ENCODE measurements at places on chromosomes 1 and 21.

DNA sequence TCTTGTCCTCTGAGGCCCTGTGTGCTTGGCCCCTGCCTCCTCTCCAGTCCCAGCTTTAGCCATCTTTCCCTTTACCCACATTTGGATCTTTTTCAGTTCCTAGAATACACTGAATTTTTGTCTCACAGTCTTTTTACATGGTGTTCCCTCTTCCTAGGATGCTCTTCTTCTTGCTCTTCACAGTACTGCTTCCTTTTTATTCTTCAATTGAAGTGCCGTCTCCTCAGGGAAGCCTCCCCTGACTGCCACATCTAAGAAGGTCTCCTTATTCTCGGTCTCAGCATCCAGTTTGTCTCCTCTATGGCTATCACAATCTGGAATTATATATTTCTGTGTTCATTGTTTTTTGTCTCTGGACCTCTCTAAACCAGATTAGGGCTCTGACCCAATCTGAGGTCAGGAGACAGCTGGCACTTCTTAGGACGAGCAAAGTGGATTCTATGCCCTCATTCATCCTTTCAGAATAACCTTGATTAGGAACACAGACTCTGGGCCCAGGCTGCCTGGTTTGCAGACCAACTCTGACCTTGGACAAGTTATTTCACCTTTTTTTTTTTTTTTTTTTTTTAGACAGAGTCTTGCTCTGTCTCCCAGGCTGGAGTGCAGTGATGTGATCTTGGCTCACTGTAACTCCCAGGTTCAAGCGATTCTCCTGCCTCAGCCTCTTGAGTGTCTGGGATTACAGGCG lies 3.2 kb upstream of the FGR start:
- DNase-seq, result no peak

DNA sequence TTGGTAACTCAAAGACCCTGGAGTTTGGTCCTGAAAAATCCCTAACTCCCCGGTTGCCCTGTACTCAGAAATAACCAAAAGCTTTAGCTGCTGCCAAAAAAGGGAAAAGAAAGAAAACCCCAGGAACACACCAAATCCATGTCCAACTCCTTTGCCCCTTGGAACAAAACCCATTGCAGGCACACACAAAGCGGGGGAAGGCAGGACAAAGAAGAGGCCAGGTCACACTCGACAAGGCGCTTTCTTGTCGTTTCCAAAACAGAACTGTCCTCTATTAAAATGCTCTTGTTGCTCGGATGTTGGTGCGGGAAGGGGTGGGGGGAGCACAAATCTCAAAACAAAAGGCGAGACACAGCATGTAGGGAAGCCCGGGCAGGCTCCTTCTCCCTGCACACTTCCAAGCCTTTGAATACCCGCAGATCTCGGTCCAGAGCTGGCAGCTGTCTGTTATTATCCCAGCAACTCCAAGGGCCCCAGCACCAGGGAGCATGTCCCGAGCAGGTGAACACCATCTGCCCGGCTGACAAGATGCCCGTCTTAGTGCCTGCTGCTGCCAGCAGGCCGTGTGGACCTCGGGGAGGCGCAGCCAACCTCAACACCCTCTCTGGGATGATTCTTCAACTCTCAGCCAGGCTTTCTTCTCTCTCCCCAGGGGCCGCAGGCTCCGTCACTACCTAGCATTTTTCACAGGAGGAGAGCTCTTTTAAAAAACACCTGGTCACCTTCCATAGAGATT lies 96.4 kb downstream of the SSBP3 start:
- no peak for DNase-seq

GRCh38 chr1:155192346-155193274 lies 15.1 kb downstream of the THBS3 start:
- no peak for DNase-seq

- no peak for DNase-seq
Measured at GRCh38 chr21:20949884-20950283, 48.3 kb upstream of the NCAM2 start.

- peak; percentile 2 for DNase-seq
Measured at GRCh38 chr1:115545791-115546733, 95.7 kb upstream of the VANGL1 start.

DNA sequence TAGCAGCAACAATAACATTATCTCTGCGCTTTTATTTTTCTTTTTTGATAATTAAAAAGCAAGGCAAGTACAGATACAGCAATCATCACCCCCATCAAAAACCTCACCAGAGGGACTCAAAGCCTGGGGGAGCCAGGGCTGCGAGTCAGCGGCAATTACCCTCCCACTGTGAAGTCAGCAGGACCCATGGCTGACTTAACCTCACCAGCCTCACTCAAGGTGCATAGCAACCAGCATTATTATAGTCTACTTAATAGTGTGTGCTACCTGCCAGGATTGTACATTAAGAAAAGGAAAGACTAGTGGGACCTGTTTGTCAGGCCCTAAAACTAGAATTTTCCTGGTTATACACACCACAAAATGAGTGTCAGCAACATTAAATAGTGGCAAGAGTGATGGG lies 28.9 kb upstream of the SERBP1 start:
- no peak for DNase-seq

DNA sequence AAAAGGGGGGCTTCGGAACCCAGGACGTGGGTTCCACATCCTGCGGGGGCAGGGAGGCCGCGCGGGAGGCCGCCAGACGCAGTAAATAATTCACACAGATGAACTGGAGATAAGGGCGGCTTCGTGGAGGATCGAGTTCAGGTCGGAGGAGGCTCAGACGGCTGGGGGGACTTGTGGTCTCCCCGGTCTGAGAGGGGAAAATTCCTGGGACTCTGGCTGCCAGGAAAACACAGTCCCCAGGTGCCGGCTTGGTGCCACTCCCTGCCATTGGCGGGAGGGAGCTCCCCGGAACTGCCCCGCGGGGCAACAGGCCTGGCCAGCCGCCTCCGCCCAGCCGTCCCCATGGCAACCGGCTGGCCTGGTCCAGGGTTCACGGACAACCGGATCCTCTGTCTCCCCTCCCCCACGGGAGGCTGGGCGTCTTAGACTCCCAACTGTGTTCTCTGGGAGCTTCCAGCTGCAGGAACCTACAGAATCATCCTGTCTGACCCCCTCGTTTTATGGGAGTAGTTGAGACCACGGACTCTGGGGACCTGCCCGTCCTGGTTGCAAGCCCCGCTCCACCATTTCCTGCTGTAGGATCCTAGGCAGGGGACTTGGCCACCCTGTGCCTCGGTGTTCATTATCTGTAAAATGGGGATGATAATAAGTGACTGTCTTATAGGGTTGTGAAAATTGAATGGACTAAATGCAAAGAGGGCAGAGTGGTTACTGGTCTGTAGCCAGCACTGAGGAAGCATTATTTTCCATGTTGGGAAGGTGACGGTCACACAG lies 9.6 kb downstream of the CAMK2N1 start:
- DNase-seq, result no peak

DNA sequence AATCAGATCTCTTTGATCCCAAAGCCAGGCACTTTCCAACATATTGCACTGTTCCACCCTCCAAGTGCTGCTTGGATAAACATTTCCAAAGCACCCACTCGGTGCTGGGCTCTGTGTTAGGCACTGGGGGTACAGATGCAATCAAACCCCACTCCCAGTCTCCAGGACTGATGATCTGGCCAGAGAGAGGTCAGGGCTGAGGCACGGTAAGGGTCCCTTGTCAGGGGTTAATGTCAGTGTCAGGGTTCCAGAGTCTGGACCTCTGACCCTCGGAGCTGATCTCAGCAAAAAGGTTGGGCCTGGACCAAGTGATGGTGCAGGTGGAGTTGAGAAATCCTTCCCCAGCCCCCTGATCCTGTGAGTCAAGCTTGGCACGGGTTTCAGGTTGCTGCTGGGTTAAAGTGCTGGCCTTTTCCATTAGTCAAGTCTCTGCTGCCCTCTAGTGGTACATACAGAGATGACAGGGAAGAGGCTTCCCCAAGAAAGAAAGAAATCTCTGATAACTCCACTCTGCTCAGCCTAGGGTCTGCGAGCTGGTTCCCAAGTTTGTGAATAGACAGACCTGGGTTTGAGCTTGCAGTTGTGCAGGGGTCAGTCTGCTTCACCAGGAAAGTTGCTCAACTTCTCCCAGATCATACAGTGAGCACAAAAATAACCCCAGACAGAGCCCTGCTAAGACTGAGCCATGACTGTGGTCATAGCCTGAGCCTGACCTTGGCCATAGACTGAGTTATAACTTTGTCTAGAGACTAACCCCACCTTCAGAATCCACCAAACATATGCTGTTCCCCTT lies 74.6 kb downstream of the DMRTA2 start:
- DNase-seq, result peak; percentile 88

DNA sequence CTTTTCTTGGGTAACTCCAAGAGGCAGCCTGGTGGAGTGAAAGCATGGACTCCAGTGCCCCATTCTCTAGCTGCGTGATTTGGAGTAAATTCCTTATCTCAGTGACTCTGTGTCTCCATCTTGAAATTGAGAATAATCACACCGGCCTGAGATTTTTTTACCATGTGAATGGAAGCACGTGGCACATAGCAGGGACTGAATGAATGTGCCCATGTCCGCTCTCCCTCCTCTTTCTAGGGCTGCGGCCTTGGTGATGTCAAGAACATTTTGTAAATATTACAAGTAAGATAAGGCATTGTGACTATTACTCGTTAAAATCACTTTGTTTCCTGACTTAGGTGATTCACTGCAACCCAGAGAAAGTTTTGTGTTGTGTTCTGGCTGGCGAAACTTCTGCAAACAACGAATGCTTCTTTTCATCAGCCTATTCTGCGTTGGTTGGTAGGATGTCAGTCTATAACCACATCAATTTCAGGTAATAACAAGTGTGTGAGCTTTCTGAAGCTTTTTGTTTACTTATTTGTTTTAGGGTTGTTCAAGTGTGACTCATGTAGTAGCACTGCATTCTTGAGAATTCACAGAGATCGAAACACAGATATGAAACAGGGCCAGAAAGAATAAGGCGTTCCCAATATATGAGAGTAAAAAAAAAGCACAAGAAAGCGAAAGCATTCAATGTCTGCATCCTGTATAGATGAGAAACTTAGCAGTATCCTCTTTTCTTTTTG lies 135.7 kb upstream of the SLC45A1 start:
- DNase-seq, result no peak

DNA sequence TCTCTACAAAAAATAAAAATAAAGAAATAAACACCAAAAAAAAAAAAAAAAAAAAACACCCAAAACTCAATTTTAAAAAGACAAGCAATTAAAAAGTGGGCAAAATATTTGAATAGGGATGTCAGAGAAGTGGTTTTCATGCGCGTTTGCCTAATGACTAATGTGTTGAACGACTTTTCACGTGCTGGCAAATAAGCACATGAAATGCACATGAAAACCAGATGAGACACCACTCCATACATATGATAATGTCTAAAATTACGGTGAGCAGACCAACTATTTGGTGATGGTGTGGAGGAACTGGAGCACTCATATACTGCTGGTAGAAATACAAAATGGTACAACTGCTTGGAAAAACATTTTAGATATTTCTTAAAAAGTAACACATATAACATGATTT lies 39.4 kb upstream of the UHMK1 start:
- DNase-seq, result no peak

- no peak for DNase-seq
Measured at GRCh38 chr1:168623003-168623828, 46.8 kb downstream of the XCL1 start.

GRCh38 chr1:108831225-108831624 lies 25.7 kb downstream of the AKNAD1 start:
- DNase-seq, result no peak

DNA sequence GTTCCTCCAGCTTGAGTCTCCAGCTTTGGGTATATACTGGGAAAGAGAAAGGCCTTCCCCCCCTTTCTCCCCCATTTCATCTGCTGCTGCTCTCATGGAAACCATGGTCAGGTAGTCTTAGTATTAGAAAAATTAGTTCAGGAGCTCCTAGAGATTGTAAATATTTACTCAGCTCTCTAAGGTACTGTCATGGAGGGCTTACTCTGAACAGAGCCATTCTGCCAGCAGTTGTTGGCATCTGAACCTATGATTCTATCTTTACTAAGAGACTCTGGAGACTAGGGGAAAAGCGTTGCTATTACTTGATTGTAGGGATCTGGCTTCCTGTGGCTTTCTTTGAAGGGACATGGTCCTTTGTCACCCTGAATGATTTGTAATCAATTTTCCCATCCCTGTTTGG lies 6.1 kb downstream of the INTS3 start:
- DNase-seq, result no peak

DNA sequence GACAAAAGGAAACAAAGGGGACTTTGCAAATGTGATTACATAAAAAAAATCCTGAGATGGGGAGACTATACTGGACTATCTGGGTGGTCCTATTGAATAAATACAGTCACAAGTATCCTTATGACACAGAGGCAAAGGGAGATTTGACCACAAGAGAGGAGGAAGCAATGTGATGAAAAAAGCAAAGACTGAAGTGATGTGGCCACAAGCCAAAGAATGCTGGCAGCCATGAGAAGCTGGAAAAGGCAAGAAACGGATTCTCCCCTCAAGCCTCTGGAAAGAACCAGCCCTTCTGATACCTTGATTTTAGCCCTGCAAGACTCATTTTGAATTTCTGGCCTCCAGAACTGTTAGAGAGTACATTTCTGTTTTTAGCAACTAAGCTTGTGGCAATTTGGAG lies 36.4 kb downstream of the OLFML2B start:
- DNase-seq, result no peak

GRCh38 chr1:215146240-215146975 lies 63.9 kb downstream of the KCNK2 start:
- peak; percentile 67 for DNase-seq

- no peak for DNase-seq
Measured at GRCh38 chr1:97340951-97341350, 579.9 kb downstream of the DPYD start.
